ENCODE measurements at places on chromosomes 4 and X.

- no peak for DNase-seq
These were observed 28.3 kb downstream of the PRDM8 start for GRCh38 chr4:80225595-80225994.

DNA sequence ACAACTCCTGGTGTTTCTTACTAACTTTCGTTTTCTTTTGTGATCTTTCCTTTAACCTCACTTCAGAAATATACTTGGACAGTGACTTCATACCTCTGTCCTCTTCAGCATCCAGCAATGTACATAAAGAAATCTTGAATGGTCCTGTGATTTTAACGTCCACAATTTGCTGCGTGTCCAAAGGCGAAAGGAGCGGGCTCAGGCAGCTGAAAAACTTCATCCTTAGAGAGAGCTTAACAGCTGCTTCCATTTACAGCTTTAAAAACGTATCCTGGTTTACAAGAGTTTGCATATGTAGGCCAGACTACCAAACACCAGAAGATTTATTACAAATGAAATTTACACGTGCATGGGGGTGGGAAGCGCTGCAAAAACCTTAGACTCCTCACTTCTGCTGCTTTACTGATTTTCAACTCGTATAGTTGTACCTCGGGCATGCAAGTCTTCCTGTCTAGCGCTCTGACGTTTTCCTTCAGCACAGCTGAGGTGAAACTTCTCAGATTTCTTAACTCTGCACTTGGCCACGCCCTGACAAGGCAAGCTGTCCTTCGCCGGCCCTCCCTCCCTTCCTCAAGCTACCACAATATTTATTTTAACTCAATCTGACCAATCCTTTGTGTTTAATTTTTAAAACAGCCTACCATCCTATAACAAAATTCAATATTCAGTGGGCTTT is 406.4 kb downstream of the FAM47A start:
- no peak for DNase-seq

GRCh38 chr4:143343276-143343831 is 6.7 kb downstream of the GAB1 start:
- no peak for DNase-seq

DNA sequence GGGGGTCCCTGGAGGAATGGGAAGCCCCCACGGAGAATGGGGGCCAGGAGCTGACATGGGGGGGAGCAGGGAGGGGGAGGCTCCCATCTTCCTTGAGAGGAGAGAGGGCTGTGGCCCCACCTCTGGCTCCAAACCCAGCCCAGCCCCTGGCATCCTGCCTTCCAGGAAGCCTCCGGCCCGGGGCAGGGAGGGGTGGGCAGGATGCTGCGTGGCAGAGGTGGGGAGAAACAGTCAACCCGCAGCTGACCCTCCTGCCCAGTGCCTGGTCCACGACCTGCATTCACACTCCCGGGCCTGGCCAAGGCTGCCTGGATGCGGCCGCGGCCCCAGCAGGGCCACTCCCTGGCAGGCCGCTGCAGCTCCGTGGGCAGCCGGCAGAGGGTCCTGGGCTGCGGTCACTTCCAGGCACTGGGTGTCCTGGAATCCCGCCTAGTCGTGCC is 39.0 kb downstream of the CPLX1 start:
- no peak for DNase-seq

GRCh38 chr4:158809611-158810486 is 41.0 kb downstream of the FNIP2 start:
- DNase-seq: no peak

- no peak for DNase-seq
These were observed 179.2 kb upstream of the PCDH18 start for GRCh38 chr4:137711502-137711901.

- no peak for DNase-seq
These were observed 399.2 kb downstream of the NLGN4X start for GRCh38 chrX:5829469-5829868.

DNA sequence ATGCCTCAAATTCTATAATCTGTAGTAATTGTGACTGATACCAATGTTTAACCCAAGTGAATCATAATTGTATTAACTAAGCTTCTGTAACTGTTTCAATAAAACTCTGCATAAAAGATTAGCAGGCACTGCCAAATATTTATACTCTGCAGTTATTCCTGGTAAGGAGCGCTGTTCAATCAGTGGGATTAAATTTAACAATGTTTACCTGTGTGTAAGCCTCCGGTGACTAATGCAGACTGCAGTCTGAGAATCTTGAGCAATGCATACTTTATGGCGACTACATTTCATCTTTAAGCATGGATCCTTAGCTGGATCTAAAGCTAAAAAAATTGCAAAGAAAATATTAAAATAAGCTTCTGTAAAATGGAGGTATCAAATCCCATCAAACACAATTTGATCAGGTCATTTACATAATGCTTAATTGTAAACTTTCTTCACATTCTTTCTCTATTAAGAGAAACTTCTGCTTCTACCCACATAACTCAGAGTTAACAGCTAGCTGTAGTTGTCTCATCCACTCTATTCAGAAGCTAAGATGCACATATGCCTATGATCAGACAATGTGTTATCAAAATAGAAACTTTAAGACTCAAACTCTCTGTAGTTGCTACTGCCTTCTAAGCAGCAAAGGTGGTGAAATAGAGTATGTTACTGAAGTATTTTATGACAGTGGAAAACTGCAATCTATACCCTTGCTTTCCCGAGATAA is 234.0 kb downstream of the SPOCK3 start:
- DNase-seq: no peak

GRCh38 chr4:6278801-6279197 is 9.1 kb downstream of the WFS1 start:
- peak; percentile 55 for DNase-seq

GRCh38 chrX:37380924-37381323 is 31.8 kb downstream of the PRRG1 start:
- no peak for DNase-seq

DNA sequence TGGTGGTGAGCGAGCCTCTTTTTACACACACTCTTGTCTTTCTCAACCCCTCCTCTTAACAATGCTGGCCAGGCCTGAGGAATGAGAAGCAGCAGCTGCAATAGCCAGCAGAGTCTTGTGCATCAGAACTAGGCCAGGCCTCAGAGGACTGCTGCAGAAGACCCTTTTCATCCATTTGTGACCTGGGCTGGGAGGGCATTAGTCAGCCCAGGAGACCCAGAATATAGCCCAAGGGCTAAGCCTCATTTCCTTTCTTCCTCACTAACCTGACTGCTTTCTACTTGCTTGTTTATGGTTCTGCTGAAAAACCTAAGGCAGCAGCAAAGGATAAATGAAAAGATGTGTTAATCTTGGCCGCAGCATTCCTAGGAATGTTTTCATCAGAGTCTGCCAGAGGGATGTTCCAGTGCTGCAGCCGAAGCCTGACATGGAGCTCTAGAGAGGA is 254.7 kb upstream of the AR start:
- no peak for DNase-seq

DNA sequence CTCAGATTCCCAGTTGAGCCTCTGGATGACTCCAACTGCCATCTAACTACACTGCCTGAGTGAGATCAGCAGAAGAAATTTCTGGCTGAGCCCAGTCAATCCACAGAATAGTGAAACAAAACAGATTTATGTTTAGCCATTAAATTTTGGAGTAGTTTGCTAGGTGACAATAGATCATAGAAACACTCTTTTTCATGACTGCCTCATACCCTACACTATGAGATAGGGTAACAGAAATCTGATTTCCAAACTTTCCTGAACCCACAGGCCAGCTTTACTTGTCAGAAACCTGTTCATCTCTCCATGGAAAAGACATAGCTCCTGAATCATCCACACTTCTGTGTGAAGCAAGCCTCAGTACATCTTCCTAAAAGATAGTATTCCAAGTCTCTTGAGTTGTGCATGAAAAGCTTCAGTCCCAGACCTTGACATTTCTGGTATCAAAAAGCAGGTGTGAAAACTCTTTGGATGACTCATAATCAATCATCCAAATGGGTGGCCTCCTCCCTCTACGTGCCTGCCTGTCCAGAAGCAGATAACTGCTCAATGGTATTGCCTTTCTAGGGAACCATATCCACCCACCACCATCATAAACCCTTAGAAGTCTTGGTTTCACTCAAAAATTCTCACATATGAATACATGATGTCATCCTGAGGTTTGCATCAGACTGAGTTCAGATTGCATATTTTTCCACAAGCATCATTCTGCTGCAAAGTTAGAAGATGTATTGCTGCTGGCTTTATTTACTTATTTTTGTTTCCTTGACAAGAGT is 47.5 kb upstream of the RAP2C start:
- DNase-seq: no peak

DNA sequence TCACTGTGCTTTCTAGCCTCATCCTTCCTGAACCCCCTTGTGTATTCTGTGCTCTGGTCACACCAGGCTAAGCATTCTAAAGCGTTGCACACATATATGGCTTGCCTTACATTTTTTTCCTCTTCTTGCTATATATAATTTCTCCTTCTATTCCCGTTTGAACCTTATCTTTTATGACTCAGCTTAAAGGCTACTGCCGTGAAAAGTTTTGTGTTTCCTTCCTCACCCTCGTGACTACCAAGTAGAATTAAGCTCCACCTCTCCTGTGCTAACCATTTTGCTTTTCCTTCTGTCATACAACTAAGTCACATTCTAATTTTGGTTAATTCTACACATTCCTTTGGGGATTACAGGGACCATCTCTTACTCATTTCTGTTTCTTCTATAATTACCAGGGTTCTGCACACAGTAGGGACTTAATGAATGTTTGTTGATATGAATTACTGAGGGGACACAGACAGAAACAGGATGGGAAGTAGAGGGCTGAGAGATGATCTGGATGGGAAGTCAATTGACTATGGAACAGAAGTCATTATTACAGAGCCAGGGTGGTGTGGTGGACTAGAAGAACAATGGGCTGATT is 67.1 kb downstream of the DOCK11 start:
- DNase-seq: no peak

- no peak for DNase-seq
These were observed 101.9 kb downstream of the IGSF1 start for GRCh38 chrX:131187206-131187605.

GRCh38 chr4:122606364-122607043 is 14.4 kb downstream of the IL21 start:
- DNase-seq: no peak

DNA sequence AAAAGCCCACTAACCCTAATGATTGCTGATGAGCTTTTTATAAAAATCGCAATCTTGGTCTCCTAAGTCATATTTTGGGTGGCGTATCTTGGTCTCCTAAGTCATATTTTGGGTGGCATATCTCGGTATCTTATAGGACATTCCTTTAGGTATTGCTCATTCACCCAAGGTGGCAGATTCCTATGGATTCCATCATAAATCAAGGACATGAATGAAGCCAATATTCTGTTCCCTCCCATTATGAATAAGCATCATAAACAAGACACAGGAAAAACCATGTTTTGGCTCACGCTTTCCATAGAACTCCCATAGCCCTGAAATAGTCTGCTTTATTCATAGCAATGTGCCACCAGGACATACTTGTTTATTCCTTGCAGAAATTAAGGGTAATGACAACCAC is 95.0 kb upstream of the CD99 start:
- DNase-seq: no peak

- DNase-seq: no peak
These were observed 125.0 kb downstream of the AKAP4 start for GRCh38 chrX:50075630-50076339.

DNA sequence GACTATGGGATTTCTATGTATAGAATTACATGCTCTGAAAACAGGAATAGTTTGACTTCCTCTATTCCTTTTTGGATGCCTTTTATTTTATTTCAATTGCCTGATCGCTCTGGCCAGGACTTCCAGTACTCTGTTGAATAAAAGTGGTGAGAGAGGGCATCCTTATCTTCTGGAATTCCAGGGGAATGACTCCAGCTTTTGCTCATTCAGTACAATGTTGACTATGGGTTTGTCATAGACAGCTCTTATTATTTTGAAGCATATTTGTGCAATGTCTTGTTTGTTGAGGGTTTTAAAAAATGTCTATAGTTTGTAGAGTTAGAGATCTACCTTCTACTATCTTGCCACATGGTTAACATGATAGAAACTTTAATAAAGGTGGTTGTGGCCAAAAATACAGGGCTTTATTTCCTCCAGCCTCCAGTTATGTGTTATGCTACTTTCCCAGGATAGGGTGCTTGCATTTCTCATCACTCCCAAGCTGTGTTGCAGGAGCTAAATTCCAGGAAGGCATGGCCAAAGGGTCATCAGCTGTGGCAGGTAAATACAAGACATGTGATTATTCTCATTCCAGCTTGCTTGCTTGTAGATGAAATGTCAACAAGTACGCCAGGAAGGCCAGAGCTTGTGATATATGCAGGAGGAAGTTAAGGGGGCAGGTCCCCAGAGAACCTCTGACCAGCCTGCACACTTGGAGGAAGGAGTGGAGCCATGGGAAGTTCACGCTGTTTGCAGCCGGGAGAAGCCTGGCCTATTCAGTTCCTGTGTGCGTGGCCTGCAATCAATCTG is 142.4 kb upstream of the CPXCR1 start:
- DNase-seq: no peak

DNA sequence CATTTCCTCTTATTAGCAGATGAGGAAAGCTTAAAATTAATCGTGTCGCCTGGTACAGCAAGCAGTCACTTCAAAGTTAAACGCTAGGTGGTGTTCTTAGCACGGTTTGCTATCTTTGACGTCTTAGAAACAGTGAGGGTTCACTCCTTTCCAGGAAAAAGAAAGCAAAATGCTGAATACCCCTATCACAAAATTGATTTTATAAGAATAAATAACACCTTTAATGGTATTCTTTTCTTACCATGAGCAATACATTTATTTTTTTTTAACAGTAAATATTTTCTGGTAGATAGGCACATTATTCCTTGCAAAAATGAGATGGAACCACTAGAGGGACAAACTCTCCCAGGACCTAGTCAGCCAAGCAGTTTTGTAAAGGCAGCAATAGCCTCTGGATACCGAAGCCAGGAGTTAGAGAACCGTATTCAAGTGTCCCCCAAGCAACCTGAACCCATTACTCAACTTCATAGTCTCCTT is 153.9 kb downstream of the KDR start:
- no peak for DNase-seq

- DNase-seq: no peak
These were observed 15.9 kb upstream of the F11 start for GRCh38 chr4:186249785-186250754.

DNA sequence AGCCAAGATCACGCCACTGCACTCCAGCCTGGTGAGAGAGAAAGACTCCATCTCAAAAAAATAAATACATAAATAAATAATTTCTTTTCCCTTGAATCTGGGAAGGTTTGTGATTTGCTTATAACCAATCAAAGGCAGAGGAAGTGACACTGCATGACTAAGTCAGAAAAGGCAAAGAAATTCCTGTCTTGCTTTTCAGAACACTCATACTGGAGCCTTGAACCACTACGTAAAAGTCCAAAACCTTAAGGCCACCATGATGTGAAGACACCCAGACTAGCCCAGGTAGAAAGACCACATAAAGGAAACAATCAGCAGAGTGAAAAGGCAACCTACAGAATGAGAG is 36.6 kb downstream of the TMEM156 start:
- DNase-seq: no peak

- DNase-seq: no peak
These were observed 121.1 kb downstream of the MGST2 start for GRCh38 chr4:139786494-139787354.

DNA sequence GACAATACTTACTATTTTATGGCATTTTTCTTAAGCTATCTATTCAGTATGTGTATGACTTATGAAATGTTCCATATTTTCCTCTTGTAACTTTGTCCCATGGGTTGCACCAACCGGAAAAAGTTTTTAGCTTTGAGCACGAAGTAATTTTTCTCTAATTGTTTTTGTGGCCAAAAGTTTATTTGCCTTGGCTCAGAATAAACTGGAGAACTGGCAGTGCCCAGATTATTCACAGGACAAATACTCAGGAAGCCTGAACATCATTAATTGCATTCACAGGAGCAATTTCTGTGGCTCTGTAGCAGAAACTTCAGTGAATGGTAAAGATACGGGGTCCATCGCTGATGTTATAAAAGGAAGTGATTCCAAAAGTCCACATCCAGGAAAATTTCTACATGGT is 184.5 kb downstream of the ARHGAP10 start:
- no peak for DNase-seq

Measured in stimulated activated effector memory CD8-positive, alpha-beta T cell treated with anti-CD3 and anti-CD28 coated beads, Interleukin-12 subunit alpha, Interleukin-12 subunit beta, amount 100 ng/mL, for 72 hours (primary cell).